ENCODE measurements at places on chromosomes 7 and 10.
A peak's percentile ranks its signal among the peaks of the same experiment; 100 is the strongest.

- DNase-seq: no peak
These were observed 212.3 kb downstream of the DKK1 start for GRCh38 chr10:52526251-52526823.

DNA sequence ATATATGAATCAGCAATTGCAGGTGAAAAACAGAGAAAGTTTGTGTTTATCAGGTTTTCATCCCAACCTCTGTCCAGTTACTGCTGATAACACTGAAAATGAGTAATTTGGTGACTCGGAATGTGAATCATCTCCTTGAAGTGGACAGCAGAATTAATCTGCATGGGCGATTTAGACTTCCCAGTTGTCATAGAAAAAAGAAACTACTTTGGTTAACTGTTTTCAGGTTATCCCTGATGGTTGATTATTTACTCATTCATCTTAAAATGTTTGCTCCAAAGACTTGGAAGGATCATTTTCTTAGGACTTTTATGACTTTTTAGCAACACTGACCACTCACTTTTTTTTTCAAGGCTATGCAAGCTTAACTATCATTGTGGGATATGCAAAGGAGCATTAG lies 504.1 kb upstream of the ANKRD30A start:
- DNase-seq: no peak

GRCh38 chr7:112819536-112819935 lies 29.3 kb upstream of the TMEM168 start:
- no peak for DNase-seq

GRCh38 chr7:99242682-99243081 lies 30.0 kb upstream of the MYH16 start:
- DNase-seq: no peak

DNA sequence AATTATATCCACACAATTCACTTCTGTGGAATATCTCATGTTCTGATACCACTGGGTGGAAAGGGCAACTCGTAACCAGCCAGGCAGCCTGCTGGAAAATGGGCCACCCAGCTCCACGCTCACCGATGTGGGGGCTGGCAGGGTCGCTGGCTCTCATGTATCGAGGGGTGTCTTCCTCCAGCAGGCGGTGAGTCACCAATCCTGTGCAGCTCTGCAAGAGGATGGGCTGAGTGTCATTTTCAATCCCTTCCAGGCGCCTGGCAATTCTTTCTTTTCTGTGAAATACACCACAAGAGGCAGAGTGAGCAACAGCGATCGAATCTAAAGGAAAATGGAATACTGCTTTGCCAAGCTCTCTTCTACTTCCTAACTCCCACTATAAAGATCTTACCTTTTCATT lies 80.1 kb downstream of the SVIL start:
- DNase-seq: no peak

GRCh38 chr10:24902400-24902728 lies 50.0 kb downstream of the PRTFDC1 start:
- no peak for DNase-seq

- DNase-seq: no peak
These were observed 63.9 kb upstream of the GHITM start for GRCh38 chr10:84075226-84076046.

DNA sequence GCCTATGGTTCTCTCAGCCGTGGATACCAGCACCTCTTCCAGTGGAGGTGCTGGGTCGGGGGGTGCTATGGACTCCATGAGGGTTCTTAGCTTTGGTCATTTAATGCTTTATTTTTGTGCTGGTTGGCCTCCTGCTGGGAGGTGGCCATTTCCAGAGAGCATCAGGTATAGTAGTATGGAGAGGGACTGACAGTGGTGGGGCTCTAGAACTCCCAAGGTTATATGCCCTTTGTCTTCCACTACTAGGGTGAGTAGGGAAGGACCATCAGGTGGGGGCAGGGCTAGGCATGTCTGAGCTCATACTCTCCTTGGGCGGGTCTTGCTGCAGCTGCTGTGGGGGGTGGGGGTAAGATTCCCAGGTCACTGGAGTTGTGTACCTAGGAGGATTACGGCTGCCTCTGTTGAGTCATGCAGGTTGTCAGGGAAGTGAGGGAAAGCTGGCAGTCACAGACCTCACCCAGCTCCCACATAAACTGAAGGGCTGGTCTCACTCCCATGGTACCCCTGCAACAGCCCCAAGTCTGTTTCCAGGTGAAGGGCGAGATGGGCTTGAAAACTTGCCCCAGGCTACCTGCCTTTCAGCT lies 763.2 kb upstream of the LRRTM3 start:
- no peak for DNase-seq

GRCh38 chr10:74133923-74134820 lies 16.5 kb downstream of the AP3M1 start:
- DNase-seq: no peak

- no peak for DNase-seq
These were observed 26.8 kb upstream of the CASD1 start for GRCh38 chr7:94482796-94483195.

DNA sequence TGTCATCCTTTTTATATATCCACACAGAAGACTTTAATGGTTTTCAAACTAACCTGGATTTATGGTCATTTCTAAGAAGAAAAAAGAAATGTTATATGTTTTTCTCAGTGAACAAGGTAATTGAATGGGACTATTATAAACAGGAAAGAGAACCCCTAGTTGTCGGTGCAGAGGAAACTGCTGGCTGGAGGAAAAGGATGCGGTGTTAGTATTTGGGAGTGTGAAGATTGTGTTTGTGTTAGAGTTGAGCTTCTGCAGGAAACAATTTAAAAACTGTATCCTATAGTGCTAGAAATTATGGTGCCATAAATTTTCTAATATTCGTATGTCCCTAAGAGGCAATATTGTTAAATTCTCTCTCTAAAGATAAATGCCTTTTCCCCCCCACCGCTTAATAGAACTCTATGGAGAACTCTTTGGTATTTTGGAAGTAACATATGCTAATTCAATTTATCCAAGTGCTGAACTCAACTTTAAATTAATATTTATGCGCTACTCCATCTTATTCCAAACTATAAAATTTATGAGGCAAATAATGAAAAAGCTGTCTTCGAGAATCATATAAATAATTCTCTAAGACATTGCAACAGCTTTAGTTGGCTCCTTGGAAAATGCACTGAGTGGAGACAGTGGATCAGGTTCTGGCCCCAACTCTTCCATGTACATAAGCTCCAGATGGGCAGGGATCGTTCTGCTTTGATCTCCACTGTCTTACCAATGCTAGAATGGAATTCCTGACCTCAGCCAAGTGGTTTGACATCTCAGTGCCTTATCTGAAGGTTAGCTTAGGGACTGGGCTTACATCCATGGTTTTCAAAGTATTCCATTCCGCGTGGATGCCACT lies 5.6 kb downstream of the BZW2 start:
- DNase-seq: no peak

- DNase-seq: no peak
These were observed 120.0 kb downstream of the CAMK1D start for GRCh38 chr10:12469345-12469744.

DNA sequence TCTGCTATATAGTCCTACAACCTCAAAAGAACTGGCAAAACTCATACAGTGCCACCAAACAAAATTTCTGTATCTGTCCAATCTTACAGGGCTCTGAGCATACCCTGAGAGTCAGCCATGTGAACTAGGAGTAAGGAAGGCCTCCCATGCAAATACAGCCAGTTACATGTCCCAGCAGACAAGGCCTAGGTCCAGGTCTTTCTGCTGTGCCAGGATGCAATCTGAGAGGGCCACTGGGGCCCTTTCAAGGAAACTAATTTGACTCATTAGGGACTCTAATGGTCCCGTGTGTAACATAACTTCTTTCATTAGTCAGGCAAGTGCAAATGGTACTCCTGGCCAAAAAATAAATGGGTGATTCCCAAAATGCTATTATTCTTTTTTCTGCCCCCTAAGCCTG lies 17.9 kb upstream of the HIBADH start:
- DNase-seq: no peak

DNA sequence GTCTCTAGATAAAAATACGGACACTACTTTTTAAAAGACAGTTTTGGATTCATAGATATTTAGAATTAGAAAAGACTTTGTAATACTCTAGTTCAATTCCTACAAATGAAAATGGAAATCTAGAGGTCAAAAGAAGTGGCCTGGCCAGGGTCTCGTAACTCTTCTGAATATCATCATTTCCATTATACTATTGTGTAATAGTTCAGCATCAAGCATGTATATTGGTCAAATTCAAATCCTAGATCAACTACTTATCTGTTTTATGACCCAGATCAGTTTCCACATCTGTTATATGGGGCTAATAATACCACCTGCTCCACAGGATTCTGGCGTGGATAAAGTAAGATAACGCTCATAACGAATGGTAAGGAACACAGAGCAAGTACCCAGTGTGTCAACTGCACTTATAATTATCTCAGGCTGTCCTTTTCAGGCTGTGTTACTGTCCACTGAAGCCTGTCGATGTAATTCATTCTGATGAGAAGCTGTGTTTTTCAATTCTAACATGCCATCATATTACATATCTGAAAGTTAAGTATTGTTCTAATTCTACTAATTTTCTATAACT lies 54.3 kb downstream of the ARHGAP21 start:
- no peak for DNase-seq

DNA sequence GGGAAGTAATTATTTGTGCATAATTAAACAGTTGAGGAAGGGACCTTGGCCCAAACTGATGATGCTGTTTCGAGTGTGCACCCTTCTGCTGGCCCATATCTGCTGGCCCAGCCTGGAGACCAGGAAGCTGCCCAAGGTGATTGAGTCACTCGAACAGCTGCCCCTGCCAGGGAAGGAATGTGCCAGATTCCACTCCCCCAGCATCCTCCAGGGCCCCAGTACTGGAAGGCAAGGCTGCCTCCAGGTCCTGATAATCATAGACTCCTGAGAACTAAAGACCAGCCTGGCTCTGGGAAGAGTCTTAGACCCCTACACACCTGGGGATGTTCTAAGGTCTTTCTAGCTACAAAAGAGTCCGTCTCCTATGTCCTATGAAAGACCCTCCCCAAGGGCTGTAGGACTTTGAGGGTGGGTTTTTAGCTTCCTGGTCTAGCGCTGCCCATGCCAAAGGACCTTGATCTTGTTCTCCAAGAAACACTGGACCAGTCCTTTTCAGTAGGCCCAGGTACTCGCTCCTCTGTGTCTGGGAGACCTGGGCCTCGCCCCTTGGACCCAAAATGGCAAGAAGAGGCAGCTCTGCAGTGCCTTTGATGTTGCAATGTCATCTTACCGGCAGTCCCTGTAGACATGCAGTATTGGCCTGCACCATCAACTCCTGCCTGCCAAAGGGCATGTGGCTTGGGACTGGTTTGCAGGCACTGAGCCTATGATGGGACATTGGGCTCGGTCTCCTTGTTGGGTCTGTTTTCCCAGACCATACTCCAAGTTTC lies 103.2 kb upstream of the GPR26 start:
- no peak for DNase-seq

DNA sequence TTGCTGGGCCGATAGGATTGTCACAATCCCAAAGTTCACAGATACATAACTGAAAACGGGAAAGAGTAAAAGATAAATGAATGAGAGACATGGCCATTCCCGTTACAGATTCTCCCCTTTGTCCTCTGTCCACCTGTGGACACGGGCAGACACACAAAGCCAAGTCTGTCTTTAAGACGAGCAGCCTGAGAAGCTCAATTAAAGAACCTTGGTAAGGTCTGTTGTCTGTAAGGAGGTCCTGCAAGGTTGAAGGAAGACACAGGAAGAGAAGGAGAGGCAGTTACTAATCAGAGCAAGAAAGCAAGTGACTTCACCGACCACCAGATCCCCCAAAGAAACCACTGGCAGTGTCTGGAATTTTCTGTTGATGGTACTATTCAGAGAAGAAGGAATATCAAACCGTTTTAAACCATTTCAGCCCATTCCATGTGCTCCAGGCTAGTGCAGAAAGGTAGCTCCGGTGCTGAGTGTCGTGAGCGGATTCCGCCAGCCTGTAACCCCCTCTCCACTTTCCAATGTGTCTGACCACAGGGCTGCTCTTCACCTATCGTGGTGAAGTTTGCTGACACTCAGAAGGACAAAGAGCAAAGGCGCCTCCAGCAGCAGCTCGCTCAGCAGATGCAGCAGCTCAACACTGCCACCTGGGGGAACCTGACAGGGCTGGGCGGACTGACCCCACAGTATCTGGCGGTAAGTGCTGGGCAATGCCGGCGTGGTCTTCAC lies 252.6 kb downstream of the CELF2 start:
- peak; percentile 72 for DNase-seq

DNA sequence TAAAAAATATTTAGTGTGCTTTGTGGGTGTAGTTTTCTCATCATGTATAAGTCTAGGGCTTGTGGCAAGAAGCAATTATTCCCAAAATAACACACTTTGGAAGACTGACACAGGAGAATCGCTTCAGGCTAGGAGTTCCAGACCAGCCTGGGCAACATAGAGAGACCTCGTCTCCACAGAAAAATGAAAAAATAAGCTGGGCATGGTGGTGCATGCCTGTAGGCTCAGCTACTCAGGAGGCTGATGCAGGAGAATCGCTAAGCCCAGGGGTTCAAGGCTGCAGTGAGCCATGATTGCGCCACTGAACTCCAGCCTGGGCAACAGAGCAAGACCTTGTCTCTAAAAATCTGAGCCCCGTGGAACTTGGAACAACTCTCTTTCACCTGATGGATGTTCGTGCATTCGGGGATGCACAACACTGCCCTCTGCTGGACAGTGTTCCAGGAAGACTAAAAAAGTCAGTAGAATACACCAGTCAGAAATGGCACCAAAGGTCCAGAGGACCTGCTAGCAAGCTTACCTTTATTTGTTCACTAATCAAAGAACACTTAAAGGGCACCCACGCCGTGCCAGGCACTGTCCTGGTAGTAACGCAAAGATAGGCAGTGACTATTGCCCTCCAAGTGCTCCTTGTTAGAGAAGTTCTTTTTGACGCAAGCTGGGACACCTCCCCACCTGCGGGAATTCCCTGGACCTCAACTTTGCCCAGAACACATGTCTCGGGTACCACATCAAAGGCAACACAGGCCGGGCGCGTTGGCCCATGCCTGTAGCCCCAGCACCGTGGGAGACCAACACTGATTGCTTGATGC lies 81.9 kb upstream of the CALN1 start:
- DNase-seq: peak; percentile 33

DNA sequence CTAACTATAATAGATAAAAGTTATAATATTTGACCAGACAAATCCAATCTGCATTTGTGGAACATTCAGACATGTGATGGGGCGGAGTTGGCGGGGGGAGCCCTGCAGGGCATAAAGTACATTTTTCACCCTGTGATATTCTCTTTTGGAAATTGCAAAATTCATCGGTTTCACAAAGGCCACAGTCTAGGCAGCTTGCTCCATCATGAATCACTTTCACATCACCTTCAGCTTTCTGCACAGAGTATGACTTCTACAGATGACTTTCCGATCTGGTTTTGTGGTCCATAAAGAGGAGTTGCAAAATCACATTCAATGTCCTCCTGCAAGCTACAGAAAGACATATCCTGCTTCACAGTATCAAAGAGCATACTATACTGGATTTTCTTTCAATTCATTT lies 51.4 kb upstream of the APBB1IP start:
- no peak for DNase-seq

- DNase-seq: no peak
These were observed 148.0 kb upstream of the ANK3 start for GRCh38 chr10:60537697-60538096.

- no peak for DNase-seq
These were observed 43.1 kb downstream of the MAGI2 start for GRCh38 chr7:79410345-79410744.
